NCI-H69 (cell line): ENCODE measurements at places on chromosomes 6 and 20.

DNA sequence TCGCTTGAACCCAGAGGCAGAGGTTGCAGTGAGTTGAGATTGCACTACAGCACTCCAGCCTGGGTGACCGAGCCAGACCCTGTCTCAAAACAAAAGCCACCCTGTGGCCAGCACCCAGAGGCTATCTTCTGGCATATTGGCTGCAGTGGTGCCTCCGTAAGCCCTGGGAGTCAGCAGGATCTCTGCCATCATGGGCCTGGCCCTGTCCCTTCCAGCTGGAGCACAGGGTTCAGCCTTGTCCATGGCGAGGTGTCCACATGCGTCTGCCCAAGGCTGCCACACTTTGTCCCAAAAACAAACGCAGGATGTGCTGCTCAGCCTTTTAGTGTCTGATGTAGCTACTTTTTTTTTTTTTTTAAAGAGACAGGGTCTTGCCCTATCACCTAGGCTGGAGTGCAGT lies 15.4 kb upstream of the MTG2 start:
- no peak for DNase-seq

DNA sequence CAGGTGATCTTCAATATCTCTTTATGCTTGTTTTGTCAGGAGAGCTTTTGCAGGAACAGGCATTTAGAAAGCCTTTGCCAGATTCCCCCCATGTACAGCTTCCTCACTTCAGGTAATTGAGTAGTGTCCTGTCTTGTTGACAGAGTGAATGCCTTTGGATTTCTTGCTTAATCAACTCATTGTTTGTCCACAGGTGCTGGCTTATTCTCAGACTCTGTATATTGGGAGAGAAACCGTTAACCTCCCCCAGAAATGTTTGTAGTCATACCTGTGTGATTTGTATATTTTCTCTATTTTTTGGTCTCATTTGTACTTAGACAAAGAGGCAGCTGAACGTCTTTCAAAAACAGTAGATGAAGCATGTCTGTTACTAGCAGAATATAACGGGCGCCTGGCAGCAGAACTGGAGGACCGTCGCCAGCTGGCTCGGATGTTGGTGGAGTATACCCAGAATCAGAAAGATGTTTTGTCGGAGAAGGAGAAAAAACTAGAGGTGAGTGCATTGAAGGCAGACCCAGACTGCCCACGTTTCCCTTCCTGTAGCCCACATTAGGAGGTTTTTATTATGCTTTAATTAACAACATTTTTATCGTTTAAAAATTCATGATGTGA lies 32.3 kb downstream of the RPRD1B start:
- no peak for DNase-seq

GRCh38 chr6:153831350-153832078 lies 207.5 kb upstream of the OPRM1 start:
- DNase-seq, result peak; percentile 65

- DNase-seq, result no peak
These were observed 2.5 kb downstream of the TRIM38 start for GRCh38 chr6:25965058-25965457.

DNA sequence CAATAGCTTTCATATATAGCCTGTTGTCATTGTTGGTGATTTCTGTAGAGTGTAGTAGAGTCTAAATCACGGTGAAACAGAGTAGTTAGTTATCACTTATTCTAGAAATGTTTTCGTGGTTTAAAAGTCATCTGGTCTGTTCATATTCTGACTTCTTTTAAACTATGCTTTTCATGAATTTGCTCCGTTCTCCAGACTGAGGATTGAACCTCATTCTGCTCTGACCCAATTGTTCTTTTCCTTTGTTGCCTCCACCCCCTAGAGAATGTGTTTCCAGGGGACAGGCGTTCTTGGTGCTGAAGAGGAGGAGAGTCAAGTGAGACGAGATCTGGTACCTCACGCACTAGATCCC lies 748 bp upstream of the ZNF292 start:
- DNase-seq, result peak; percentile 93

GRCh38 chr20:1979106-1979778 lies 14.6 kb downstream of the PDYN start:
- no peak for DNase-seq

GRCh38 chr6:42441697-42442081 lies 10.0 kb downstream of the TRERF1 start:
- DNase-seq, result no peak

GRCh38 chr6:8855411-8855810 lies 420.1 kb upstream of the SLC35B3 start:
- DNase-seq, result no peak

- peak; percentile 80 for DNase-seq
These were observed 103.5 kb downstream of the LAMP5 start for GRCh38 chr20:9617940-9618339.

DNA sequence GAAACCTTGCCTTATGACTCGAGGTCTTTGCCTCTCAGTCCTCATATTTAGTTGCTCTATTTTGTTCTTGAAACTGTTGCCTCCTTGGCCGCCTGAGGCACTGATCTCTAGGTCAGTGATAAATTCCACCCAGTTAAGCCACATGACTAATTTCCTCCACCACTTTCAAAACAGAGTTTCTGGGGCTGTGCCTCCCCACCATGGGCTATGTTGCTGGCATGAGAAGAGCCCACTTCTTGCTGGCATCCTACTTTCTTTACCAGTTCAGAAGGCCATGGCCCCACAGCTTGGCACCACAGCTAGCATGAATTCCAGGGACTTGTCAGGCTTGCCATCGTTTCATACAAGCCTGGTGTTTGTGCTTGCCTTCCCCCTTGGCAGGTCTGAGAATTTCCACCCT lies 361.4 kb upstream of the JAG1 start:
- no peak for DNase-seq

DNA sequence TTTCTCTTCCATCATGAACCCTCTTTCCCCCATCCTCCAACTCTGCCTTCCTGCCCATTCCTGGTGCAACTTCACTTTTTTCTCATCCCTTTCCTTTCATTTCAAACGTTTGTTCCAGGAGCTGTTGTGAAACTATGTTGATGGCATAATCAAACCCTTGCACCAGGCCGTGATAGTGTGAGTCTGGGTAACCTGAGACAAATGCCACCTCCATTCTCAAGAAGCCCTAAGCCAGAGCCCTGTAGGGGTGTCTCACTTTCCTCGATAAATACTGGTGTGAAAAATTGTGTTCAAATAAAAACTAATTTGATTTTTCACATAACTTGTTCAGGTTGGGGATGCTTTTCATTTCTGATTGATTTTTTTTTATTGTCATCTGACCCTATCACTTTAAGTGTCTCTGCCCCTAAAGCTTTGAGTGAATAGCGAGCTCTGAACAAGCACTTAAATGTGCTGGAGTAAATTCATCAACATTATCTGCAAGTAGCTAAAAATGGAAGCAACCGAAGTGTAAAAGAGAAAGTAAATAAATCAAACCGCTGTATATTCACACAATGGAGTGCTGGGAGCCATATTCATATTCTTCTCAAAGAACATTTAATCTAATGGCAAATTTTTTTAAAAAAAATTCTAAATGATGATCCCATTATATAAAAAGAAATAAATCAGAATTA lies 303.1 kb upstream of the CDYL start:
- DNase-seq, result no peak
